Activated CD8-positive, alpha-beta T cell treated with anti-CD3 and anti-CD28 coated beads, Interleukin-2, amount 10 ng/mL, durations not matched to agents 7 days and 5 days (primary cell): ENCODE measurements at places on chromosomes 1 and 21. TPM values are rescaled to one million over a fixed set of nuclear protein-coding genes. Genes with fewer than 3 reads are reported as not detected.
A peak's percentile ranks its signal among the peaks of the same experiment; 100 is the strongest.

Gene DIO1
- total RNA-seq = not detected

Gene ST7L
- 12.3 TPM for total RNA-seq

- DNase-seq = peak; percentile 2
Observed at GRCh38 chr1:63601061-63601460, 7.8 kb downstream of the PGM1 start.

Gene TRIM67
- total RNA-seq = not detected

DNA sequence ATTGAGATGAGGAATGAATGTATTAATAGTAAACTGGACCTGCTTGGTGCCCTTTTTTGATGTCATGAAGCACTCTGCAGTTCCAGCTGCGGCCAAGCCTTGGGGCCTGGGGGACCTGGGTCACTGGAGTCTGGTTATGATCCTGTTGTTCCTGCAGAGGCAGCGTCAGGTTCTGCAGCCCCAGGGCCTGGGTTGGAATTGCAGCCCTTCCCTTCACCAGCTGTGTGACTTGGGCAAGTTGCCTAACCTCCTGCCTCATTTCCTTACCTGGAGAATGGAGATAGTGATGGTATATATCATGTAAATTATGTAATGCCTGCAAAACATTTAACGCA lies 9.1 kb upstream of the ATP5PO start:
- no peak for DNase-seq

GRCh38 chr1:205003358-205004131 lies 39.5 kb upstream of the CNTN2 start:
- DNase-seq = no peak

- no peak for DNase-seq
Observed at GRCh38 chr1:211653293-211653692, 22.1 kb downstream of the NEK2 start.

Gene GJA4
- total RNA-seq = not detected

GRCh38 chr1:61790837-61791236 lies 48.6 kb downstream of the PATJ start:
- DNase-seq = no peak

GRCh38 chr1:7422561-7422960 lies 348.5 kb upstream of the VAMP3 start:
- DNase-seq = no peak

GRCh38 chr1:53583021-53583867 lies 124.0 kb downstream of the DMRTB1 start:
- DNase-seq = no peak

GRCh38 chr21:19402870-19403269 lies 999.3 kb upstream of the TMPRSS15 start:
- DNase-seq = no peak

DNA sequence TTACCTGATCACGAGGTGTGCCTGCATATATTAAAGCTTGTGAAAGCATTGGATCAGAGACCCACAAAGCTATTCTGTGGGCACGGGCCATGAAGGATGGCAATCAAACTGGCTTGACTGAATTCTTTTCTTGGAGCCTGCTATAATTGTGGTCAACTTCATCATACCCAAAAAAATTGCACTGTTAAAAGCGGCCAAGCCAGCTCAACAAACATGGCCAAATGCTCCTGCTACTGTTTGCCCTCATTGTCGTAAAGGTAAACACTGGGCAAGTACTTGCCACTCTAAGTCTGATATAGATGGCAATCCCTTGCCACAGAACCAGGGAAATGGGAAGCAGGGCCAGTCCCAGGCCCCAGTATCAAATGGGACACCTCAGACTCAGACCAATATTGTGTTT lies 6.6 kb upstream of the GSTM5 start:
- no peak for DNase-seq

GRCh38 chr1:42311138-42311537 lies 23.9 kb downstream of the FOXJ3 start:
- no peak for DNase-seq
